LoVo (cell line): ENCODE measurements at places on chromosomes 5 and 9.
A peak's percentile ranks its signal among the peaks of the same experiment; 100 is the strongest.

DNA sequence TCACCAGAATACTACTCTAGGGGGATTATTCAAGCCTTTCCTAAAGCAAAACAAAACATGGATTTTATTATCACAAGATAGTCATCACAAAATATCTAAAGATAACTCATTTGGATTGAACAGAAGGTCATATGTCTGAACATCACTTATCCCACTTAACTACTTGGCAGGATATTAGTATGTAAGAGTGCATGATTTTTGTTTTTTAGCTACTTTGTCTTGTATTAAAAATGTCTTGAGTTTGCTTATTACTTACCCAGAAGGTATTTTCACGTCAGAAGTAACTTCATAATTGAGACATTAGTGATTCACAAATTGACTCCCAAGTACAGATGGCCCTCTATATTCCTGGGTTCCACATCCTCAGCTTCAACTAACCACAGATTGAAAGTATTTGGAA is 113.8 kb downstream of the TLE4 start:
- no peak for DNase-seq

GRCh38 chr9:133734590-133735414 is 3.4 kb downstream of the SARDH start:
- DNase-seq = no peak

DNA sequence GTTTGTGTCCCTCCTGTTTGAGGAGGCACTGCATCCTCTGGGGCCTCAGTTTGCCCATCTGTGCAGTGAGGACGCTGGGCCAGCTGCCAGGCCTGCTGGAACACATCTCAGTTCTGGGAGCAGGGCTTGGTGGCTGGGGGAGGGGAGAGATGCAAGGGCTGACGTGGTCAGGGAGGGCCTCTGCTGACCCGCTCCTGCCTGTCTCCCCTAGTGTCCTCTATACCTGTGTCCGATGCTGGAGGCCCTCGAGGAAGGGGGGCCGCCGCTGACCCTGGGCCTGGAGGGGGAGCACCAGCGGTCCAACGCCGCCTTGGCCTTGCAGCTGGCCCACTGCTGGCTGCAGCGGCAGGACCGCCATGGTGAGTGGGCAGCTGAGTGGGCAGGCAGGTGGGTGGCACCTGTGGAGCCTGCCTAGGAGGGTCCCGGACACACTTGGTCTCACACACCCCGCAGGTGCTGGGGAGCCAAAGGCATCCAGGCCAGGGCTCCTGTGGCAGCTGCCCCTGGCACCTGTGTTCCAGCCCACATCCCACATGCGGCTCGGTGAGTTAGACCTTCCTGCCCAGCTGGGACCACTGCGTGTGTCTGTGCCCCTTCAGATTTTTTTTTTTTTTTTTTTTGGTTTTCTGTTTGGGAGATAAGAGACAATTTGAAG is 5.8 kb downstream of the FPGS start:
- no peak for DNase-seq

DNA sequence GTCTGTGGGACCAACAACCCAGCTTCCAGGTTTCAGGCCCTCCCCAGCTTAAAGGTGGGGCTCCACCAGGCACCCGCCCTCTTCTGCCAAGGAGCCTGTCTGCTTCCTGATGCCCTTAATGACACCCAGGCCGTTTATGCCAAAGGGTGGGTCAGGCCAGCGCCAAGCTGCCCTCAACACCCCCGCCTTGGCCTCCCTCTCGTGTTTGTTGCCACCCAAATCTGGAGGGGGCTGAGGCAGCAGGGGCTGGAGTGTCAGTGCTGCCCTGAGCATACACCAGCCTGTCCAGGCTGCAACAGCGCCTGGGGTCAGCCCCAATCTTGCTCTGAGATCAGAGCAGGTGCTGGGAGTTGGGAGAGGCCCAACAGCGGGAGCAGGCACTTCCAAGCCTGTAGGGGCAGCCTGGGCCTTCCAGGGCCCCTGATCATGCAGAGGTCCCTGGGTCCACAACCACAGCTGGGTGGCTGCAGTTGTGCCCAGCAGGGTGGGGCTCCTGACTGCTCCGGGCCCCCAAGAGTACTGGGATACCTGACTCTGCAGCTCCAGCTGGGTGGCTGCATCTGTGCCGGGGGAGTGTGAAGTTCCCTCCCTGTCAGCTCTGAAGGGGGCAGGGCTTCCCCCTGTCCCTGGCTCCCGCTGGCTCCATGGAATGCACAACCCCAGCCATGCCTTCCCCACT is 34.5 kb upstream of the TYRP1 start:
- DNase-seq = no peak

GRCh38 chr5:181190711-181191525 is 14.1 kb downstream of the TRIM7 start:
- DNase-seq = peak; percentile 57

GRCh38 chr5:60810438-60811085 is 33.5 kb downstream of the ELOVL7 start:
- DNase-seq = no peak

GRCh38 chr5:52825826-52826225 is 38.1 kb downstream of the ITGA1 start:
- DNase-seq = no peak

GRCh38 chr9:97851446-97851883 is 1.6 kb upstream of the FOXE1 start:
- DNase-seq = no peak
